ENCODE measurements at places on chromosomes 2 and 18.

DNA sequence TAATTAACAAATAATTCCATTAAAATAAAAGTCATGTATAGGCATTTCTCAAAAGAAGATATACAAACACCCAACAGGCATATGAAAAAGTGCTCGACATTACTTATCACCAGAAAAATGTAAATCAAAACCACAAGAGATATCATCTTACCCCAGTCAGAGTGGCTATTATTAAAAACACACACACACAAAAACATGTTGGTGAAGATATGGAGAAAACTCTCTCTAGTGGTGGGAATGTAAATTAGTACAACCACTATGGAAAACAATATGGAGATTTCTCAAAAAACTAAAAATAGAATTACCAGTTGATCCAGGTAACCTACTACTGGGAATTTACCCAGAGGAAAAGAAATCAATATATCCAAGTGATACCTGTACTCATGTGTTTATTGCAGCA is 966.3 kb upstream of the POU3F3 start:
- DNase-seq, result no peak

GRCh38 chr2:73402386-73403103 is 16.9 kb downstream of the ALMS1 start:
- DNase-seq, result no peak

DNA sequence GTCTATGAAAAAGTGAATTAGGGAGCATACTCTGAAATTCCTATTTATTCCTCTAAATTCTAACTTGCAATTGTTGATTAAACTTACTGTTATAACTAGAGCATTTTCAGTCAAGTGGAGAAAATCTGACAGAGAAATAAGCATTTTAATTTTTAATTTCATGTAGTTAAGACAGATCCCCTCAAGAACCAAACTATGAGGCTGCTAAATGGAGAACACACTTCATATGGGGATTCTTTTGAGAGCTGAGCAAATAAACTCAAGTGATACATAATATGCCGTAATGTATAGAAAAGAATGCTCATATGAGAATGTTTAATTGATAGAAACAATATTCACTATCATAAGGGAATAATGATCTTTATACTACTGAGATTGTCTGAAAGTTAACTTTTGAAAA is 340.8 kb downstream of the ERBB4 start:
- no peak for DNase-seq

- peak; percentile 43 for DNase-seq
Observed at GRCh38 chr2:239311132-239312040, 89.4 kb downstream of the HDAC4 start.

- no peak for DNase-seq
Observed at GRCh38 chr2:165877565-165878550, 75.7 kb downstream of the TTC21B start.

GRCh38 chr2:28390241-28390745 is 2.4 kb upstream of the FOSL2 start:
- DNase-seq, result peak; percentile 96

GRCh38 chr2:52897511-52898044 is 870.0 kb upstream of the CHAC2 start:
- no peak for DNase-seq

DNA sequence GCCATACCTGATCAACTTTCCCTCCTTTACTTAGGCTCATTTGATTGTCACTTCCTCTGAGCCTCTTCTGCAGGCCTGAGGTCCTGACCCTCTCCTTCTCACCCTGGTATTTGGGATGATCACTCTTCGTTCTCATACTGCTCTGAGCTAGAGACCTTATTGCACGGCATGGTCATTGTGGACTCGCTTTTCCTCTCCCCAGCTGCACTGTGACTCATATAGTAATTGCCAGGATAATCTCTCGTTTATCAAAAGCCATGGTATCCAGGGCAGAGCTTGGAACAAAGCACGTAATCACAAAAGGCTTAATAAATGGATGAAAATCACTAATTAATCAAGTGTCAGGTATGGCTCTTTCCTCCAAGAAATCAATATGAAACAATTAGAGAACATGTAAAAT is 40.9 kb upstream of the TRIB2 start:
- no peak for DNase-seq

- no peak for DNase-seq
Observed at GRCh38 chr2:230781130-230781797, 68.6 kb downstream of the CAB39 start.

Measured in activated CD8-positive, alpha-beta memory T cell treated with anti-CD3 and anti-CD28 coated beads, Interleukin-2, amount 50 U/mL, for 48 hours (primary cell).